Upper lobe of left lung (tissue), 6 donors: ENCODE measurements at places on chromosomes 6 and 20.

GRCh38 chr20:63150391-63150898, 65.5 kb downstream of the YTHDF1 start:
- no peak overlapping the region for H3K4me3 ChIP-seq
- no peaks in the 10 kb centered on the region for H3K36me3 ChIP-seq
- H3K27me3 ChIP-seq = no peaks in the 10 kb centered on the region

DNA sequence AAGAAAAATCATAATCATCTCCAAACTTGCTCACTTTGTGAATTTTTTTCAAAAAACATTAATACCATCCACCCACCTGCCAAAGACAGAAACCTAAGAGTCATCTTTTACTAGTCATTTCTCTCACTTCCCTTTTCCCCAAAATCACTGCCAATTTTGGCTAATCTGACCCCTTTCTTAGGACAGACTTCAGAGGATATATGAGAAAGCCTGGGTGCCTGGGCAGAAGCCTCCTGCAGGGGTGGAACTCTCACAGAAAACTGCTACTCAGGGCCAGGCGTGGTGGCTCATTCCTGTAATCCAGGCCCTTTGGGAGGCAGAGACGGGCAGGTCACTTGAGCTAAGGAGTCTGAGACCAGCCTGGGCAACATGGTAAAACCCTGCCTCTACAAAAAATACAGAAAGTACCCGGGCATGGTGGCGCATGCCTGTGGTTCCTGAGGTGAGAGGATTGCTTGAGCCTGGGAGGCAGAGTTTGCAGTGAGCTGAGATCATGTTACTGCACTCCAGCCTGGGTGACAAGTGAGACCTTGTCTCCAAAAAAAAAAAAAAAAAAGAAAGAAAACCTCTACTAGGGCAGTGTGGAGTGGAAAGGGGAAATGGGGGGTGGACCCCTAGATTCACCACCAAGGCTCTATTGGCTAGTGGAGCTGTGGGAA, 3.8 kb downstream of the DEK start:
- peaks cover 33% of the 10 kb centered on the region for H3K4me1 ChIP-seq
- H3K27me3 ChIP-seq = no peaks in the 10 kb centered on the region
- no peak overlapping the region for H3K27ac ChIP-seq
- H3K4me3 ChIP-seq = no peak overlapping the region

- no peaks in the 10 kb centered on the region for H3K36me3 ChIP-seq
- no peak overlapping the region for H3K4me3 ChIP-seq
- no peak overlapping the region for H3K27ac ChIP-seq
- H3K4me1 ChIP-seq = no peaks in the 10 kb centered on the region
These were observed 21.3 kb upstream of the HLA-DRB5 start for GRCh38 chr6:32551410-32551809.

GRCh38 chr20:54200487-54201267, 7.2 kb upstream of the PFDN4 start:
- no peak overlapping the region for H3K4me3 ChIP-seq
- H3K27ac ChIP-seq = no peak overlapping the region
- H3K4me1 ChIP-seq = no peaks in the 10 kb centered on the region
- no peaks in the 10 kb centered on the region for H3K36me3 ChIP-seq
- DNase-seq = no peak
- H3K27me3 ChIP-seq = no peaks in the 10 kb centered on the region

DNA sequence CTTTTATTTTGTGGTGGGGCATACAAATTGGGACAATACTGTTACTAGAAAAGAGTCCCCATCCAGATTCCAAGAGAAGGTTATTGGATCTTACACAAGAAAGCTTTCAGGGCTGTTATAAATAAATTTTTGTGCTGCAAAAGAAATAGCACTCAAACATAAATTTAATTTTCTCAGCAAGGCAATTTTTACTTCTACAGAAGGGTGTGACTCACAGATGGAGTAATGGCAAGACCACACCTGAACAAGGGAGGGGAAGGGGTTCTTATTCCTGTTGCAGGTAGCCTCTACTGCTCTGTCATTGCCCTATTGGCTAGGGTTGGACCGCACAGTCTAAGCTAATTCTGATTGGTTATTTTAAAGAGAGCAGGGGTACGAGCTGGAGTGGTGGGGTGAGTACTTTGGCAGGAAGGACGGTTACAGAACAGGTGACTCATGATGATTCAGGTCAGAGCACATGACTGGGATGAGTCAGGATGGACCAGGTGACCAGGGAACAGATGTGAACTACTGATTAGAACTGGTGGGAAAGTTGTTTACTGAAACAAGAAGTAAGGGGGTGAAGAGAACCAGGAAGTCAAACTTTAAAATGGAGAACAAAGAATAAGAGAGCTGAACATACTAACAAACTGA, 41.1 kb downstream of the CNR1 start:
- no peak overlapping the region for H3K27ac ChIP-seq
- H3K36me3 ChIP-seq = no peaks in the 10 kb centered on the region
- H3K4me1 ChIP-seq = no peaks in the 10 kb centered on the region
- DNase-seq = no peak
- H3K27me3 ChIP-seq = no peaks in the 10 kb centered on the region
- no peak overlapping the region for H3K4me3 ChIP-seq

GRCh38 chr20:43893930-43894329, 20.7 kb upstream of the TOX2 start:
- DNase-seq = no peak
- H3K36me3 ChIP-seq = no peaks in the 10 kb centered on the region
- no peak overlapping the region for H3K4me3 ChIP-seq
- H3K27ac ChIP-seq = no peak overlapping the region
- no peaks in the 10 kb centered on the region for H3K4me1 ChIP-seq
- H3K27me3 ChIP-seq = no peaks in the 10 kb centered on the region
